NCI-H526 (cell line): ENCODE measurements at places on chromosomes 2 and 18.

- DNase-seq, result peak; percentile 67
These were observed 83.8 kb downstream of the VIT start for GRCh38 chr2:36780231-36780839.

DNA sequence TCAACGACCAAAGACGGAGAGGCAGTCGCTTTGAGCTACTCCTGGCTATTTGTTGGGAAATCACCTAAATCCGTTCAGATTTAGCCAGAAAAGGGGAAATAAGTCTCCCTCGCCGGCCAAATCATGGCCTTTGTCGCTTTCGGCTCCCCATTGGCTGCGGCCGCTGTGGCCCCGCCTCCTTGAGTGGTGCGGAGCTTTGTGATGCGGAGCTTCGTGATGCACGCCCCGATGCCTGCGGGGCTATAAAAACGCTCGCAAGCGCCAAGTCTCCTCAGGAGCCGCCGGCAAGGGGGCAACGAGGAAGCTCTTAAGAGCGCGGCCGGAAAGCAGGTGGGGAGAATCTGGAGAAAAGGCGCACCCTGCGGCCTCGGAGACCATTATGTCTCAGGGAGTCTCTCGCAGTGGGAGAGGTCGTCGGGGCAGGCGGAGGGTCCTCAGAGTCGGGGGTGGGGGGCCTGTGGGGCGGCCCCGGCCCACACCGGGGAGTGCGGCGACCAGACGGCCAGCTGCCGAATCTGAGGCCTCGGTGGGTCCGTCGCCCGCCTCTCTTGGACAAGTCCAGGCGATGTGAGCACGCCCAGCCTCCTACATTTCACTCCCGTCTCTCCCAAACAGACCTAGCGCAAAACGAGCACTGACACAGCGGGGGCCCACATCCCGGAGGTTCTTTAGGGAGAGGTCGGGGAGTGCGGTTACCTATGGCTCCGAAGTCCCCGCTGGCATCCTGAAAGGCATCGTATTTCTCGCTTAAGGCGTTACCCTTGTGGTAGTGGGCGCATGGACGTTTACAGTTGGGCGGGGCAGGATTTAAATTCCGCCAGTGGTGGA is at the start of gene CABYR:
Gene CABYR, plus strand, starts transcription at position 274 of the 828 bp plus-strand sequence. CDS start 4,053 bp downstream, outside the sequence.
- peak; percentile 57 for DNase-seq

DNA sequence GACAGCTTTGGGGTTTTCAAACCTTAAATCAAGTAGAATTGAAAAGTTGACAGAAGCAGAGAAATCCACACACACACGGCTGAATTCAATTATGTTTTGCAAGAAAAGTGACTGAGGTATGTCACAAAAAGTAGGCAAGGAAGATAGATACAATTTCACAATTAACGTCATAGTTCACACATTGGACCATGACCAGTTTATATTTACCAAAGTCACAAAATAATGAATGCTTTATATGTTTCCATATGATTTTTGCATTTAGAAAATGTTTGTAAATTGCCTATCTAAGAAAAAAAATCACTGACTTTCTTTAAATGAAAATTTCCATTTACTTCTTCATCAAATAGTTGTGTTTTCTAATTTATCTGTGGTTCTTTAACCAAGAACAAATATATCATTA is 29.4 kb upstream of the ZNF516 start:
- no peak for DNase-seq

GRCh38 chr2:215825707-215826106 is 187.6 kb downstream of the MREG start:
- no peak for DNase-seq

DNA sequence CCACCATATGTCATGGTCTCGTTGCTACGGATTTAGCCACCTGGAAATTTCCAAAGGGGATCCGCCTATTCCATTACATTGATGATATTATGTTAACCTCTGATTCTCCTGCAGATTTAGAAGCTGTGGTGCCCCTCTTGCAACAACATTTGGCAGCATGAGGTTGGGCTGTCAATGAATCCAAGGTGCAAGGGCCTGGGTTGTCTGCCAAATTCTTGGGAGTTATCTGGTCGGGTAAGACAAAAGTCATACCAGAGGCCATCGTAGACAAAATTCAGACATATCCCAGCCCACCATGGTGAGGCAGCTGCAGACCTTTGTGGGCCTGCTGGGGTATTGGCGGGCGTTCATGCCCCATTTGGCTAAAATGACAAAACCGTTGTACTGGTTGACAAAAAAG is 13.6 kb upstream of the C2orf42 start:
- no peak for DNase-seq

DNA sequence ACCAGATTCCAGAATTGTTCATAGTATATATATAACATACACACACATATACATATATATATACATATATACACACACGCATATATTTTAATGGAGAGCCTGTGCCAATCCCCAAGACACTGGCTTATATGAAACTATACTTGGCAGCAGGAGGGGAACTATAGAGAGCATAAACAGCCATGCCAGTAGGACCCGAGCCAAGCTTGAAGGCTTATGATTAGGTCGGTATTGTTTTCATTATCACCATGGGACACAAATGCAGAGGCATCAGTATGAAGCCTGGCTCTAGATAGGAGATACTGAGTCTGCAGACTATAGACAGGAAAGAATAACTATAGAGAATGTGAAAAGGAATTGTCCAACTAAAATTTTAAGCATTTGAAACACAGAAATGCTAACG is 181.2 kb downstream of the VWC2L start:
- DNase-seq, result no peak

- DNase-seq, result no peak
These were observed 13.0 kb downstream of the XDH start for GRCh38 chr2:31401580-31401979.

DNA sequence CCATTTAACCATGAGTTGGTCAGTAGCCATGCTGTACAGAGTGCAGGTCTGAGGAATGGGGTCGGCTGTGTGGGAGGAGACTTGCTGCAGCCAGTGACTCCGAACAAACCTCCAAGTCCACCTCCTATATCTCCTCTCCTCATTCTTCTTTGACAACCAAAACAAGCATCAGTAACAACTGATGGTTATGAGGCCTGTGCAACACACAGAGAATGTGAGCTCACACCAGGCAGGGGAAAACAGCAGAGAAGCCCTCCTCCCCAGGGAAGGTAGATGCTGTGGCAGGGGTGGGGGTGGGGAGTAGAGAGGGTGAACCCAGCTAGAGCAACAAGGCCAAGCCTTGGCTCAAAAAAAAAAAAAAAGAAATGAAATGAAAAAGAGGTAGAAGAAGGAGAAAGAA is 12.3 kb upstream of the CNGA3 start:
- DNase-seq, result peak; percentile 76

GRCh38 chr2:74426181-74426758 is 4.7 kb downstream of the WDR54 start:
- no peak for DNase-seq

GRCh38 chr2:157782057-157782845 is 93.9 kb downstream of the ACVR1 start:
- peak; percentile 11 for DNase-seq

GRCh38 chr2:142946941-142947340 is 69.5 kb downstream of the KYNU start:
- DNase-seq, result no peak
